ENCODE measurements at places on chromosomes 7 and 10. TPM values are rescaled to one million over a fixed set of nuclear protein-coding genes. Genes with fewer than 3 reads are reported as not detected.

DNA sequence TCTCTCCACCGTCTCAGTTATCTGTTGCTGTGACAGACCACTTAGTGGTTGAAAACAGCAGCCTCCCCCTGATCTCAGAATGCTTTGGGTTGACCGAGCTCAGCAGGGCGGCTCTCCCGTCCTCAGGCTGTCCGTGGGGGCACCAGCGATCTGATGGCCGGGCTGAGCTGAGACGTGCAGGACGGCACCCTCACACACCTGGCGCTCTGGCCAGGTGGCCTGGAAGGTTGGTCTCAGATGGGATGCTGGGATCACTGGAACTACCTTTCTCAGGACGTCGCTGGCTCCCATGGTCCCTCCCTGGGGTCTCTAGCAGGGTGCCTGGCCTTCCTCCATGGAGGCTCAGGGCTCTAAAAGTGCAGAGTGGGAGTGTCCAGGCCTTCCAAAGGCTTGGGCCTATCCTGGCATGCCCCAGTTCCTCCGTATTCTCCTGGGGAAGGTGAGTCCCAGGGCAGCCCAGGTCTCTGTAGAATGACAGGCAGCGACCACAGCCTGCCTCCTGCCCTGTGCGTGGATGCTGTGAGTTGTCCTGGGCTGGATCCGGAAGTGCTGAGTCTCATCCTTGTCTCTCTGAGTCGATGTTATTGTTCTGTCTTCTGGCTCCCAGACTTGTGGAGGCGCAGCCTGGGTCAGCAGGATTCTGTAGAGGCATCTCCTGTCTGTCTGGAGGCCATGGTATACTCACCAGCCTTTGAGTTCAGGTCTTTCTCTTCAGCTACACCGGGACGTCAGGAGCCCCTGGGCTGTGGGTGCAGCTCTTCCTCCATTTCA, 12.2 kb upstream of the PWWP2B start:
- peaks cover 11% of the 10 kb centered on the region for H3K4me1 ChIP-seq
- H3K27me3 ChIP-seq: peaks cover 4% of the 10 kb centered on the region
- H3K36me3 ChIP-seq: peaks cover 9% of the 10 kb centered on the region
- H3K4me3 ChIP-seq: peak overlapping the region; percentile 2
- no peak for DNase-seq

DNA sequence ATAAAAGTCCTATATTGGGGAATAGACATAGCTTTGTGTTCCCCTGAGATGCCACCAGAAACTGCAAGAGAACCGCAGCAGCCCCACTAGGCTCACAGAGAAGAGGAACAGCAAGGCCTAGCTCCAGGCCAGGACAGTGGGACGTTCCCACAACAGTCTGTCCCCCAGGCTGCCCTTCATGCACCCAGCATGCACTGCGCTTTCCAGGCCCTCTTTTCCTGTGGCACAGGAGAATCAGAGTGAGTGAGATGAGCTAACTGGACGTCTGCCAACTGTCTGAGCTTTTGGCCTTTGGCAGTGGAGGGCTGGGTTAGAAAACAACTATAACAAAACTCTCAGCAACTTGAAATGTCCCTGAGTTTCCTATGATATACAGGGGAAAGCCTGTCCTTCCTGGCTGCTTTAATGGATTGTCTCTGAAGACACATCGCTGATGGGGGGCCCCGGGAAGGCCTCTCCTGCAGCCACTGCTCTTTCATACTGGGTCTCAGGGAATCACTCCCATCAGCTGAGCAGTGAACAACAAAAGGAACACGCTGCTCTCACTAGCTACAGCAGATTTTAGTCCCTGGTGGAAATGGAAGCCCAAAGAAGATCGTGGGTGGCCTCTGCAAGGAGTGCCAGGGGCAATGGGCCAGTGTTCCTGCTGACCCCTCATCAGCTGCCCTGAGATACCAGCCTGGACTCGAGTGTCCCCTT, 53.5 kb downstream of the PODXL start:
- peak overlapping the region; percentile 70 for H3K4me3 ChIP-seq
- peaks cover 59% of the 10 kb centered on the region for H3K4me1 ChIP-seq
- no peaks in the 10 kb centered on the region for H3K36me3 ChIP-seq
- H3K27ac ChIP-seq: peak overlapping the region; percentile 97
- peaks cover 7% of the 10 kb centered on the region for H3K27me3 ChIP-seq
- DNase-seq: no peak

DNA sequence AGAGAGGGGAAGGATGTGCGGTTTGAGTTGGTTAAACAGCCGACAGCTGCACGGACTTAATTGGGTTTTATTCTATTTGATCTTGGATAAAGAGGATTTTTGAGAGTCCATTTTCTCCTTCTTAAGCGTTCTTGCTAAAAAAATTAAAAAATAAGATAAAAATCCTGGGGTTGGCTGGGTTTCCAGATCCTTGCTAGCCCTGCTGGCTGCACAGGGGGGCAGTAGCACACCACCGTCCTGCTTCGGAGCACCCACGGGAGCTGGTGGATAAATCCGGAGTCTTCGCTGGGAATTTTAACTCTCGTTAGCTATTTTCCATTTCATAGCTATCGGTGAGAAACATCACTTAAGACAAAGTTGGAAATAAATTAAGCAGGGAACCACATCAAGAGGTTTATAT, 792.0 kb downstream of the TYW1 start:
- no peak overlapping the region for H3K4me3 ChIP-seq
- H3K4me1 ChIP-seq: peaks cover 5% of the 10 kb centered on the region
- H3K36me3 ChIP-seq: peaks cover 15% of the 10 kb centered on the region
- peaks cover 2% of the 10 kb centered on the region for H3K27me3 ChIP-seq
- DNase-seq: peak; percentile 65

ZNF425 gene
- total RNA-seq: 6.5 TPM

DNA sequence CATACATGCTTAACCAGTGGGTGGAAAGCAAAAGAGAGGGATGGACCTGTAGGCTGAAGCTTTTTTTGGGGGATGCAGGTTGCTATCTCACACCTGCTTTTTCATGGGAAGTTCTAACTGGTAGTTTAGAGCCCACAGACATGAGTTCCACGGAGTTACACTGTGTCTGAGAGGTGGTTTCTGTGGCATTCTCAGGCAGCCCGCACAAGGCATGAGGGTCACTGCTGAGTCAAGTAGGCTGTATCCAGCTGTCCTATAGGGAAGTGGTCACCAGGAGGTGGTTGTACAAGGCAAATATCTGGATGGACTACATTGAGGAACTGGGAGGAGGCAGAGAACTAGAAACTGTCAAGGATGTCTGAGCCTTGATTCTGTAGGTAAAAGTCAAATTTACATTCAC, 351.0 kb upstream of the POM121L12 start:
- peaks cover 4% of the 10 kb centered on the region for H3K27me3 ChIP-seq
- no peak overlapping the region for H3K4me3 ChIP-seq
- no peak for DNase-seq
- H3K36me3 ChIP-seq: no peaks in the 10 kb centered on the region
- no peaks in the 10 kb centered on the region for H3K4me1 ChIP-seq
- no peak overlapping the region for H3K27ac ChIP-seq

DNA sequence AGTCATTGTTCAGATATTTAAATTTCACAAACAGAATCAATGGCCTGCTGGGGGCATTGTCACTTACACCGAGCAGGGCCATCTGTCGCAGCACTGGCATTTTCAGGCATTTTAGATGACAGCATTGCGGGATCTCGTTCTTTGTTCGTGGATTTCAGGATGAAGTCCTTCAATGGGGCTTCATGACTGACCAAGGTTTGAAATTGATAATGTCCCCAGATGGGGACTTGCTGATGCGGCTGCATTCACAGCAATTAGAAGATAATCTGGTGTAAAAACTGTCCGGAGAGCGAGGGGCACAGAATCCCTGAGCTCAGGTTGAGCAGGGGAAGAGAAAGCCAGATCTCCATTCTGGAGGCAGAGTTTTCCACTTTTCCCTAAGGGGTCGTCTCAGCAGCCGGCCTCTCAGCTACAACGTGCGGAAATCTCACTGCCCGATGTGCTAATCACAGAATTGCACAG, 1.9 kb upstream of the C7orf33 start:
- DNase-seq: peak; percentile 66
- peaks cover 54% of the 10 kb centered on the region for H3K4me1 ChIP-seq
- peak overlapping the region; percentile 100 for H3K27ac ChIP-seq

- no peak overlapping the region for H3K27ac ChIP-seq
- H3K4me1 ChIP-seq: no peaks in the 10 kb centered on the region
- no peak for DNase-seq
- H3K36me3 ChIP-seq: no peaks in the 10 kb centered on the region
- no peak overlapping the region for H3K4me3 ChIP-seq
Measured at GRCh38 chr10:4506095-4506494, 319.9 kb upstream of the AKR1E2 start.

- no peak overlapping the region for H3K27ac ChIP-seq
- H3K36me3 ChIP-seq: no peaks in the 10 kb centered on the region
- no peak overlapping the region for H3K4me3 ChIP-seq
- H3K4me1 ChIP-seq: no peaks in the 10 kb centered on the region
Measured at GRCh38 chr7:94364816-94365215, 29.9 kb upstream of the COL1A2 start.

DNA sequence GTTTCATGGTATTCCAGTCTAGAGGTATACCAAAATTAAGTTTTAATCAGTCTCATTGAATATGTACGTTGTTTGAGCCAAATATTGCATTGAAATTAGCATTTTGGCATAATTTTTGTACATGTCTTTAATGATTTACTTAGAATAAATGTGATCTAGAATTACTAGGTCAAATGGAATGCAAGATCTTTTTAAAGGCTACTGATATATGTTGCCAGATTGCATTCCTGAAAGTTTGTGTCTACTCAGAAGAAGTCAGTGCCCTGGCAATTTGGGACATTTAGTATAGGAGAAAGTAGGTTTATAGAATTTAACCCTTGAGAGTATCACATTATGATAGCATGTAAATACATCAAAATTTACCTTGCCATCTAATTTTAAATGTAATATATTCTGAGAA, 32.4 kb downstream of the KMT2E start:
- H3K27ac ChIP-seq: no peak overlapping the region
- no peaks in the 10 kb centered on the region for H3K27me3 ChIP-seq
- no peak for DNase-seq
- H3K4me1 ChIP-seq: no peaks in the 10 kb centered on the region
- H3K4me3 ChIP-seq: no peak overlapping the region
- peaks cover 5% of the 10 kb centered on the region for H3K36me3 ChIP-seq

VPS41 gene
- total RNA-seq: 108 TPM

DNA sequence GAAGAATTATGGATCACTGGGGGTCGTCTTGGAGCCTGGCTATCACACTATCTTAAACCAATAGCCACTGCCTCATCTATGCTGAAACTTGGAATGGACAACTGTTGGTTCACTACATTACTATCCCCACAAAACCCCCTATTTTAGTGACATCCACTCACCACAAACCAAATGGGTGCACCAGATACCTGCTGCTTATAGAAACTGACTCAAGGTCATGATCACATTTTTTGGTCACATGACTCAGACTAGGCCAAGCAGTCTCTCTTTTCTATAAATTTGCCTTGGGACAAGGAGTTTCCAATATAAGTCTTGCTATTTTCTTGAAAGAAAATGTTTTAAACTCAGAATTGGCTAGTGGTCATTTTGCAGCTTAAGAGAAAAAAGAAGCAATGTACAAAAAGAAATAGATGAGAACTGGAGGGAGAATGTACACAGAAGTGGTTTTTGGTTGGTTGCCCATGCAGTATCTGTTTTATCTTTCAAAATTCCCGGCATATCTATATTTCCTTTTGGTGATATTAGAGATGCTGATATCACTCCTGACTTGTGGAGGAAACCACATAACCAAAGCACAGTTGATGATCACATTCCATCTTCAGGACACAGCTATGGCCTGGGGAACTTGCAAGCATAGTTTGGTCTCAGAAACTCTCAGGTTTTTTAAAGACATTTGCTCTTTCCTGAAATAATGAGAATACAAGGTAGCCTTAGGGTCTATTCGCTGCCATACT, 85.2 kb upstream of the CACNA2D1 start:
- DNase-seq: no peak
- no peak overlapping the region for H3K27ac ChIP-seq
- no peaks in the 10 kb centered on the region for H3K27me3 ChIP-seq
- peaks cover 4% of the 10 kb centered on the region for H3K36me3 ChIP-seq

DNA sequence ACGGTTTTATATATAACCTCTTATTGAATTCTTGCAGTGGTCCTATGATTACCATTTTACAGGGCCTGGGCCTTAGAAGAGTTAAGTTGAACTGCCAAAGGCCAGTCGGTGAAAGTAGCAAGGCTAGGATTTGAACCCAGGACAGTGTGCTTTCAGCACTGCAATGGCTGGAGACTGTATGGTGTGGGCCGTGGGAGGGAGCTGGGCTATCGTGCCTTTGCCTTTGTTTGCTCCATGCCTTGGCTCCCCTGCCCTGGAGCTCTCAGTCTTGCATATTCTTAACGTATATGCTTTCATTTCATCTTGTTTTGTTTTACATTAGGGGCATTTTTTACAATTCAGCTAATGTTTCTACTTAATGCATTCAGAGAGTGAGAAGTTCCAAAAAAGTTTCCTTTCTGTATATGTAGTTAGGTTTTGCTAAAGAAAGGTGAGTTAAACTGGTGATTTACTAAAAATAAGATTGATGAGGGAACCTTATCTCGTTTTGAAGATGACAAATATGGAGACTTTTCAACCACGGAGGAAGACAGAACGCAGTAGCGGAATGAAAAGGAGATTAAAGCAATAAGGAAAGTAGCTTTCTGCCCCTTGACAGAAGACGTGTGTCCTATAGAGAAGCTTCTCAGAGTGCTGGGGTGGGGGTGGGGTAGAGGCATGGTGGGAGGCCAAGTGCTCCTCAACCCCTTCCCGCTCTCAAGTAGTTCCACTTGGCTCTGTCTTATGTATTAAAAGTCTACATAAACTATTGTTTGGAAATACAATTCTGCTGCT, 82.5 kb downstream of the RTKN2 start:
- peaks cover under 1% of the 10 kb centered on the region for H3K27me3 ChIP-seq
- no peak for DNase-seq
- no peak overlapping the region for H3K4me3 ChIP-seq
- no peaks in the 10 kb centered on the region for H3K4me1 ChIP-seq

DNA sequence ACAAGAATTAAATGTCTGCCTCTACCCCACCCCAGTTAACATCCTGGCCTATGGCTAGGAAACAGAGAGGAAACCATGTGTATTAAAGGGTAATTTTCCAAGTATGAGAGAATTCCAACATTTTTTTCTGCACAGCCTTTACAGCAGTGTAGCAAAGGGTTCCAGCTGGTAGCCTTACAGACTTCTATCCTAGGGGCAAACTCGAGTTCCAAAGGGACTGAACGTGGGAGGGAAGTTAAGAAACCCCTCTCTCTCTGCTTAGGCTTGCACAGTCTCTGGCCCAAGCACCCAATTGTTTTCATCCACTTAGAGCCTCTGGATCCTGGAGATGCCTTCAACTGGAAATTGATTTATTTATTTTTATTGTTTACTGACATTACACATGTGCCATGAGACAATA, 60.3 kb downstream of the SLC16A12 start:
- no peak overlapping the region for H3K4me3 ChIP-seq
- H3K4me1 ChIP-seq: no peaks in the 10 kb centered on the region
- H3K27me3 ChIP-seq: no peaks in the 10 kb centered on the region
- no peak for DNase-seq
- no peak overlapping the region for H3K27ac ChIP-seq
- H3K36me3 ChIP-seq: no peaks in the 10 kb centered on the region

- no peak overlapping the region for H3K27ac ChIP-seq
- H3K4me1 ChIP-seq: peaks cover 18% of the 10 kb centered on the region
- no peaks in the 10 kb centered on the region for H3K36me3 ChIP-seq
- peaks cover 2% of the 10 kb centered on the region for H3K27me3 ChIP-seq
Measured at GRCh38 chr7:112105584-112106530, 100.3 kb downstream of the DOCK4 start.

- no peaks in the 10 kb centered on the region for H3K36me3 ChIP-seq
- H3K4me1 ChIP-seq: peaks cover 5% of the 10 kb centered on the region
- H3K27me3 ChIP-seq: no peaks in the 10 kb centered on the region
- H3K4me3 ChIP-seq: no peak overlapping the region
- H3K27ac ChIP-seq: no peak overlapping the region
Measured at GRCh38 chr7:122487131-122487530, 182.6 kb upstream of the FEZF1 start.

SLC25A13 gene
- 48.5 TPM for total RNA-seq

ADK gene
- total RNA-seq: 16.4 TPM

TEX47 gene
- total RNA-seq: not detected
